ENCODE measurements at places on chromosomes 1 and 21. TPM values are rescaled to one million over a fixed set of nuclear protein-coding genes. Genes with fewer than 3 reads are reported as not detected.

DNA sequence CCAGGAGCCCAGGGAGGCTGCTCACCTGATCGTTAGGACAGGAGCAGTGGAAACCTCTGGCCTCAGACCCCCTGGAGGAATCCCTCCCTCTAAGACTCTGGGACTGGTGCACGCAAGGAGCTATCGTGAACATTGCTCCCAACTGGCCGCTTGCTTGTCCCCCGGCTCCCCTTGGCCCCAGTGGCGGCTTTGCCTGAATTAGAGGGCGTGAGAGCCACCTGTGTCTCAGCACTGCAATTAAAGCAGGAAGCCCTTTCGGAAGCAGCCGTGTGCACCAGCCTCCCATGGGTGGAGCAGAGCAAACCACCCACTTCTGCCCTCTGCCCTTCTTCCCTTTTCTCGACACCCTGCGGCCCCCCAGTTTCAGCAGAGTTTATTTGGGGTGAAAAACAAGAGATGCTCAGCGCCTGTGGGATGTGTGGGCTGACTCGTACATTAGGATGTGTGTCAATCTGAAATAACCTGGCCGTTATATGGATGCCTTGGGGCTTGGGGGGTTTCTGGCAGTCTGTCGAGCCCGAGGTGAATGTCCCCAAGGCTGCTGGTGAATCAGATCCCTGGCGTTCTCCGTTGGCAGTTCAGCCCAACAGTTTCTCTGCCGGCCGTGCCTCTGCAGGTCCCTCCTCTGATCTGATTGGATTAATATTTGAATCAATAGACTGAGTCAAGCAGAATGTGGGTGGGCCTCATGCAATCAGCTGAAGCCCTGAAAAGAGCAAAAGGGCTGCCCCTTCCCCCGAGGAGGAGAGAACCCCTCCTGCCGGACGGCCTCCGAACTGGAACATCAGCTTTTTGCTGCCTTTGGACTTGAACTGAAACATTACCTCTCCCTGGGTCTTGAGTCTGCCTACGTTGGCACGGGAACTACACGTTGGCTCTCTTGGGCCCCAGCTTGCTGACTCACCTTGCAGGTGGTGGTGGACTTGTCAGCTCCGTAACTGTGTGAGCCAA, 7.3 kb upstream of the UMODL1 start:
- DNase-seq: peak; percentile 66

DNA sequence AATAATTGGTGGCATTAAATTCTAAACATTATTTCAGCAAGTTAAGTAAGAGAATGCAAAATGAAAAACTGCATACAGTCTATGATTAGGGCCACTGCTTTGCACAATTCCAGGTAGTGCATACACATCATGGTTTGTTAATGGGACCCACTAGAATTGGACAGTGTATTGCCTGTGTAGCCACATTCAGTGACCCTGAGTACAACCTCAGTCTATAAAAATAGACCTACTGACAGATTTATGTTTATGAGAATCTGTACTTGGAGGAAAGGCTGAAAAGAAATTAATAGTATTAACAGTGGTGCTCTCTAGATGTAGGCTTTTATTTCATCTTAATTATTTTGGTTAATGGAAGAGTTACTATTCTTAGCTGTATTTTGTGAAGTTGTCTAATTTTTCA, 18.8 kb downstream of the UAP1 start:
- no peak for DNase-seq

DNA sequence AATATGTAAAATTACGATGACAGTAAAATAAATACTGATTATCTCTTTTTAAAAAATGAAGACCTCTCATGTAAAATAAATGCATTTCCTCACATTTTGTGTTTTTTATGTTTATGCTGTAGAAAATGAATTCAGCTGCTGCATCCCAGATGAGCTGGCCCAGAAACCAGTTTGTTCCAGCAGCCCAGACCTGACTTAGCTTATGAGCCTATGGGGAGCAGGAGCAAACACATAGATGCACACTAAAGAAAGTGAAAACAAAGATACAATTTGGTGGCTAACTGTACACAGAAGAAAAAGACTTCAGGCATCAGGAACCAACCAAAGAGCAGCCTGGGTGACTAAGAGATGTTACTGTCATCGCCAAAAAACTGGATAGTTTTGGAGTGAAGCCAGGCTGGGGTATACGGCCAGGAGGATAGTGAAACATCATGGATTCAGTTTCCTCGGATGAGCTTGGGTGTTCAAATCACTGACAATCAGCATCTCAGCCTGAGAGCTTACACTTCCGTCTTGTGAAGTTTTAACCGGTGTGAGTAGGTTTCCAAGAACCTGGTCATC, 113.9 kb upstream of the BACE2 start:
- DNase-seq: no peak

DNA sequence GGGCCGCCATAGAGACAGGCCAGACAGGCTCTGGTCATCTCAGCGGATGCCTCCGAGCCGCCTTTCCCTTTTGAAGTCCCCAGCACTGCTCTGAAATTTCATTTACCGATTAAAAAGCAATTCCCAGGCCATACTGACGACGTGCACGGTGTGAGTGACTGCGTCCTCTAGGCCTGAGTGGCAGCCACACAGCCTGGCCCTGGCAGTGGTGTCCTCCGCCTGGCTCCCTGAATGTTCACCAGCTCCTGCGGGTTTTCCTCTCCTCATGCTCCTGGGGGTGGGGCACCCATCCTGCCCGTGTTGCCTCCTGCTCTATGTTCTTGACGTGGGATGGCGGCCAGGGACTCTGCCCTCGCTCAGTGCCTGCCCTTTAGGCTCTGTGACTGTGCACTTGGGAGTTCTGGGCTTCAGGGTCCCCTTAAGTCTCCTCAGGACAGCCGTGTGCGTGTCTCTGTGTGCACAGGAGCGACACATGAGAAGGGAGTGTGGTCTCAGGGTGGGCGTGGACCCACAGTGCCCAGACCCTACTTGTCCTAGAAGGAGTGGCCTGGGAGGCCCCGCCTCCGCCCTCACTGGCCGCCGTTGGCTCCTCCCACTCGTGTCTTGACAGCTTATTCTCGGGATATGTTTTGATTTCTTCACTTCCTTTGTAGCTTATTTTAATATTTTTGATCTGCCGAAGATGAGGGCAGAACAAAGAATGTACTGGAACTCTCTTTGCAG, 3.6 kb downstream of the SKI start:
- peak; percentile 89 for DNase-seq

DNA sequence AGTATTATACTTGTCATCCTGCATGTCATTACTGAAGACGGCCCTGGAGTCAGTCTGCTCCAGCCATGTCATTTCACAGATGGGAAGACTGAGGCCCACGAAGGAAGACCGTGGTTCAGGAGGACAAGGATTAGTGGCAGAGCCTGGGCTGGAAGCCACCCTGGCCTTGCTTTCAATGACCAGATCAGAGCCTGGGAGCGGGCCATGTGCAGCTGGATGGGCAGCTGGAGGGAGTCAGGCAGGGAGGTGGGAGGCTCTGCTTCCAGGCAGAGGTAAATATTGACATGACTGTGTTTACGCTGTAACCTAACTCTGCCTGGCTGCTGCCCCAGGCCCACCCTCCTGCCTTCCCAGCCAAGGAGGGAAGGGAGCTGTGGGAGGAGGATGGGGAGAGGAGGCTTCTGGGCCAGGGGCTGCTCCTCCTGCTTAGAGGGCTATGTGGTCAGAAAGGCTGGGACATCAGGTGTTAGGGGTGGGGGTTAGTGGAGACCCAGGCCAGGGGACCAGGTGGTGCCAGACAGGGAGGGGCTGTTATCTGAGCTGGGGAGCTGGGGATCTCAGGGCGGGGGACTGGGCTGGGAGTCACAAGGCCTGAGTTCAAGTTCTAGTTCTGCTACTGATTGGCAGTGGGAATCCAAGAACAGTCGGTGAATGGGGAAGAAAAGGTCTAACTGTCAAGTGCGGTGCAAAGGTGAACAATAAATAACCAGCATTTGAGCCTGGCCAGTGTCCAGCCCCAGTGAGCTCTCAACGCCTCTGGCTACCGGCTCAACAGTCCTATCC, 48.5 kb upstream of the ECE1 start:
- peak; percentile 87 for DNase-seq

DNA sequence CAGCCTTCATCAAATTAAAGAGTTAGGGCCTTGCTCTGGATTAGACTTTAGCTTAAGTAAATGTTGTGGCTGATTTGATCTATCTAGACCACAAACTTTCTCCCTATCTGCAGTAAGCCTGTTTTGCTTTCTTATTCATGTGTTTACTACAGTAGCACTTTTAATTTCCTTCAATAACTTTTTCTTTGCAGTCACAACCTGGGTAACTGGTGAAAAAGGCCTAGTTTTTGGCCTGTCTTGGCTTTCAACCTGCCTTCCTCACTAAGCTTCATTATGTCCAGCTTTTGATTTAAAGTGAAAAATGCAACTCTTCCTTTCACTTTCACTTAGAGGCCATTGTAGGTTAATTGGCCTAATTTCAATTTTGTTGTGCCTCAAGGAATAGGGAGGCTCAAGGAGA, 12.5 kb upstream of the LPGAT1 start:
- no peak for DNase-seq

DNA sequence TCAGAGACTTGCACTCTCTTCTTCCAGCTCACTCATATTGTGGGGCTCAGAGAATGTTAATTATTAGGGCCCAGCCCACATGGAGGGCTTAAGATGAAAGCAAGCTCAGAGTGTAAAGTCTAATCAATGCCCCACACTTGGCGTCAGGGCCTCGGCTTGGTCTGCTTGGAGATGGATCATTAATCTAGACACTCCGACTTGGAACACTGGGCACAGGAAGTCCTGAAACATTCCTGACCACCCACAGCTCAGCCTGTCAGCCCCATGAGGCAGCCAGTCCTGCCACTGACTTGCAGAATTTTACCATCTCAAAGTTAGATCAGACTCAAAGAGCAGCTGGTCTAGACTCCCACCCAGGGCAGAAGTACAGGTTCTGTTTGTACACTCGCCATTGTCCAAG, 69.8 kb upstream of the TRABD2B start:
- DNase-seq: no peak

GRCh38 chr1:48757363-48757762, 19.3 kb downstream of the BEND5 start:
- DNase-seq: no peak

- no peak for DNase-seq
These were observed 48.1 kb upstream of the BACH1 start for GRCh38 chr21:29250636-29251035.

GRCh38 chr1:23774174-23774880, 3.9 kb upstream of the PITHD1 start:
- DNase-seq: no peak

TMPRSS15 gene
- not detected for total RNA-seq
